ENCODE measurements at places on chromosomes 4 and X. TPM values are rescaled to one million over a fixed set of nuclear protein-coding genes. Genes with fewer than 3 reads are reported as not detected.

MAGEE1 gene
- 3.6 TPM for total RNA-seq

RAB39B gene
- total RNA-seq: 8.7 TPM

DNA sequence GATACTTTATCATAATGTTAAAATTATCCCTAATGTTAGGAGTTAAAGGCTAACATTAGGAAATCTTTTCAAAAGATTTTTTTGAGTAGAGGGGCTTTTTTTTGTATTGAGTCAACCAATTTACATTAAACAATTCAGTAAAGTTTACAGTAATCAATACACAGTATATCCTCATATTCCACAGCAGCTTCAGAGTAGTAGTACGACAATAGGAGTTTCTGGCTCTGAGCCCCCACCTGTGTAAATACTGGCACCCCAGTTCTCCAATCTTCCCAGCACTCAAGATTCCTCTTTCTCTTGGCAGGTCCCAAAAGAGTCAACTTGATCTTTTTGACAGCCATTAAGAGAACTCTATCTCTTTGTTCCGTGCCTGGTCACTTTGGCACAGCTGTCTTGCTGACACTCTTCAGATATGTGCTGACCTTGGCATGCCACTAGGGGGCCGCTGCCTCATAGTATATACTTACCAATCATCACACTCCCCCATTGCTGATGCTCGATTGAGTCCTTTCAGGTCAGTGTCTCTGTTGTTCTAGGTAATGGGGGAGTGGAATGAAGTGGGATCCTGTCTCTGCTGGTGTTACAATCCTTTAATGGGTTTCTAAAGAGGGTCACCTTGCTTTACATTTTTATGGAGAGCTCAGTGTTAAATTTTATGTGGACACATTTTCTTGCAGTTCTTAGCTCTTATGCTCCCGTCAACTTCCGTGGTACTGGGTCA lies 19.5 kb upstream of the CCNI start:
- DNase-seq: peak; percentile 88

DNA sequence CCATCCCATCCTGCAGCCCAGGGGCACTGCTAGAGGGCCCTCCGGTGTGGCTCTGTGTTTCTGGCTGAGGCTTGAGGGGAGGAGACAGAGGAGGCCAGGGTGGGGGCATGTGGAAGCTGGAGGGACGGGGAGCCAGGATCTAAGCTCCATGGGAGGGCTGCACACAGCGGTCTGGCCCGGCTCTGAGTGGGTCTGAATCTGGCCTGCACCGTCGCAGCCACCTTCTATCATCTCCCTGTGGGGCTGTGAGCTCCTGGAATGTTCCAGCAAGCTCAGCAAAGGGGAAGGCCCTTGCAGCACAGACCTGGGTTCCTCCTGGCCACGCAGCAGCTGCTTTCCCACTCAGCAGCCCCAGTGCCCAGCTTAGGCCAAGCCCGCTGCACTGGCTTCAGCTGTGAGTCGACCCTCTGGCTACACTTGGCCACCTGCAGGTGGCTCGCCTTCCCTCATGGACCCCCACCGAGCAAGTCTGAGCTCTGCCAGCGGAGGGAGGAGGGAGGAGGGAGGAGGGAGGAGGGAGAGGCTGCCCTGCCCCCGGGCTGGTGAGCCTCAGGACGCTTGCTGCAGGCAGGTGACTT lies 5.3 kb downstream of the NKX1-1 start:
- DNase-seq: no peak

RBMX2 gene
- total RNA-seq: 35.4 TPM

DNA sequence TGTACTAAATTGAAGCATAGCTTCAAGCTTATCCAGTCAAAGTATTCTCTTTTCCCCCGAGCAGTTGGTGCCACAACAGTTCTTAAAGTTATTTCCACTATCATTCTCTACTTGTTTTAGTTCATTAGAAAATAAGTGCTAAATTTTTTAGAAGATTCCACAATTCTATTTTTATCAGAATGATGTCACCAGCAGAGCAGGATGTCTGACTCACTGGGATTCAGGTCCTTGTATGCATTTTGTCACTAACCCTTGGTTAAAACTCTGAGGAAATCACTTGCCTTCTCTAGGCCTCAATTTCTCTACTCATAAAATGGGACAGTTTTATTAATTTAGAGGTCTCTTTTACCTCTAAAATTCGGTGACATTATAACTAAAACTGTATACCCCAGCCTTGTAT lies 3.4 kb downstream of the DDX53 start:
- DNase-seq: no peak

DNA sequence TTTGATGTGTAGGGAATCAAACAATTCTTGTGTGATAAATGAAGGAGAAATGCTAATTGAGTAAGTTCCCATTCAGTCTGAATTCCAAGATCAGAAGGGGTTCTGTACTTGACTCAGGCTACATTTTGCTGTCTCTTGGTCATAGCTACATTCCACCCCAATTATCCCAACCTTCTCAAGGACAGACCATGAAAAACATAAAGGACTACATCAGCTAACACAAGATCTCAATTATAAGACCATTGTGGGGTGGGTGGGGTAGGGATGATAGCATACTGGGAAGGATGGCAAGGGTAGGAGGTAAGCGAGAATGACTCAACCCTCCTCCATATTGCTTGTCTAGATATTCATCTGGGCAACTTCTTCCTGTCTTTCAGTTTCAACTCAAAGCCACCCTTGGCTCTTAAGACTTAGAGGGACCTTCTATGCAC lies 87.4 kb upstream of the ETNPPL start:
- DNase-seq: no peak

GRCh38 chrX:79036157-79036880 lies 91.1 kb downstream of the P2RY10 start:
- DNase-seq: no peak

GRCh38 chrX:96619588-96619987 lies 65.1 kb upstream of the DIAPH2 start:
- DNase-seq: no peak

- DNase-seq: no peak
Observed at GRCh38 chr4:147772056-147772455, 40.2 kb downstream of the ARHGAP10 start.

VEGFC gene
- total RNA-seq: 1.6 TPM

GRCh38 chr4:145565328-145565727 lies 53.9 kb upstream of the MMAA start:
- no peak for DNase-seq

DNA sequence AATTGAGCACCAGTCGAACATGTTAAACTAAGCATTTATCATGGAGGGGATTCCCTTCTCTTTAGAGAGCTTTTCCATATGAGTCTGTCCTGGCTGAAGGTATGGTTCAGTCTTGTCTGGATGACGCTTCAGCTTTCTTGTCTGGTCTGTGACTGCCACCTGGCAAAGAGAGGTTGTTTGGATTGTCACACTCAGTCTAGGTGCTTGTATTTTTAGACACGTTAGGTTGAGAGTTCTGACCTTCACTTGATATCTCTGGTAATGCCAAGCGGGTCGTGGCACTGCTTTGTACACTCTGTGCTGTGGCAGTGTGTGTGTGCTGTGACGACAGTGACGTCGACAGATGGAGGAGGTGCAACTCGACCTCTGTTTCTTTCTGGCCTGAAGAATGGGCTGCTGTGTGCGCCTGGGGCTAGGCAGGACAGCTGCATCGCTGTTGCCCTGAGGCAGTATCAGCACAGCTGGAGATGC lies 12.6 kb downstream of the NOCT start:
- DNase-seq: peak; percentile 13

BEX1 gene
- total RNA-seq: 52.2 TPM

GPR143 gene
- total RNA-seq: 10.6 TPM

- no peak for DNase-seq
Observed at GRCh38 chrX:132742246-132742645, 216.2 kb downstream of the HS6ST2 start.

DNA sequence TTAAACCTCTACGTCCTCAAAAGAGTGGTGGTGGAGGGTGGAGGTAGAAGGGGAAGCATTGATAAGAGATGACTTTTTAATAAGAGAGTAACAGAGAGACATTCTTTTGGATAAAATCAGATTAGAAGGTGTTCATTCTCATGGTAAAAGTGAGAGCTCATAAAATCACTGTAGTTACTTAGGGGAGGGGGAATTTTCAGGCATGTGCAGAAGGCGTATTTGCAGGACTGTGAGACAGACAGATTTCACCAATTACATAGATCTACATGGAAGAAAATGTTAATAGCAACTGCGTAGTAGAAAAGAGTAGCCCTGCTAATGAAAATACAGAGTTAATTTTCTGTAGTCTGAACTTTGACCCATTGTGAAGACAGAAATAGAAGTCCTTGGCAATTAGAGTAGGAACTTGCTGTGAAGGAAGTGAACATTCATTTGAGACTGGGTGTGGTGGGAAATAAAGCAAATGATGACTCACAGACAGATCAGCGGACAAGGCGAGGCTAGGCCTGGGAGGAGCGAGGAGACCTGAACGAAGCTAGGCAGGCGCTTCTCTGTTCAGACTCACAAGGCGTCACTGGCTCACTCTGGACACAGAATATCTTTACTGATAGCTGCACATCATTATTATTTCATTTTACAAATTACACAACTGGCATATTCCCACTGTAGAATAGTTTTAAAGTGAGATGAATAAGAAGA lies 57.2 kb upstream of the FAM9C start:
- no peak for DNase-seq

PASD1 gene
- not detected for total RNA-seq

DNA sequence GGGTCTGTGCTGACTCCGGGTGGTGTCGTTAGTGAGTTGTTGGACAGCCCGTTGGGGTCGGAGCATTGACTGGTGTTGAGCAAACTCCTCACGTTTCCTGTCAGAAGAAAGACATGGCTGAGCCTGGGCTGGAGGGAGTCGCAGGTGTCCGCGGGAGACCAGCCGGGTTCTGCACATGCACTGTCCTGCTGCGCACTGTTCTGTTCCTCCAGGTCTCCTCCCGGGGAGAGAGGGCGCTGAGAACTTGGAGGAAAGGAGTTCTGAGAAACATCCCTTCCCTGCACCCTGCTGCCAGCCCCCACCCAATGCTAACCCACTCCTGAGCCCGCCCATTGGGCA lies 1.1 kb downstream of the ZNF141 start:
- DNase-seq: peak; percentile 9
